ENCODE measurements at places on chromosomes 7 and 10.

GRCh38 chr7:156473476-156474240 lies 166.9 kb upstream of the RNF32 start:
- no peak for DNase-seq

GRCh38 chr10:7550013-7550412 lies 116.8 kb downstream of the ITIH5 start:
- DNase-seq = no peak

GRCh38 chr7:82175319-82175718 lies 268.3 kb downstream of the CACNA2D1 start:
- DNase-seq = no peak

GRCh38 chr7:126150278-126150958 lies 1102.3 kb downstream of the GRM8 start:
- DNase-seq = no peak

GRCh38 chr10:119005362-119006043 lies 24.0 kb upstream of the NANOS1 start:
- DNase-seq = no peak

DNA sequence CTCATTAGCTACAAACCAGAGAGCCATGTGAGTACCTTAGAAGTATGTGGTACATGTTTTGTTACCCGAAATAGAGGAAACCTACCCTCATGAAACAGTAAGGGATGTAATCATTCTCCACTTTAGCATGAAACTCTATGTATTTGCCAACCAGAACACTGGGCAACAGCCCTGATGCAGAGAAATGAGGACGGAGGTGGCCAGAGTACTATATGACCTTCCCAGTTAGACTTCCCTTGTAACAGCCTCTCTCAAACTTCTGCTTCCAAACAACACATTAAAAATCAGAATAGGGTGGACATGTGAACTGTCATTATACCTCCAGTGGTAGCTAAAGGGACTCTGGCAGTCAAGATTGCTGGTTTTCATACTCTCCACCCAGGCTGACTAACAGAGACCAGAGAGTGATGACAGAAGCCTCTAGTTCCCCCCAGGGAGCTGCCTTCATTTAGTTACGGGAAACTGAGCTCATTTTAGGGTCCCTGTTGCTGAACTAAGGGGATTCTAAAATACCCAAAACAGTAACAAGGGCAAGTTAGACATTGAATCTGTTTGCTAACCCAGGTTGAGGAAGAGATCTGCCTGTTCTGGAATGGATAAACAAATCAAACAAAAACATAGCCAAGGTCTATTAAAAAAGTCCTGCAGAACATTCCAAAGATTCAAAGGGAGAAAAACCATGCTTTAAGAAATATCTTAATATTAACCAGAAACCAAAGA lies 83.1 kb downstream of the VPS41 start:
- DNase-seq = no peak

DNA sequence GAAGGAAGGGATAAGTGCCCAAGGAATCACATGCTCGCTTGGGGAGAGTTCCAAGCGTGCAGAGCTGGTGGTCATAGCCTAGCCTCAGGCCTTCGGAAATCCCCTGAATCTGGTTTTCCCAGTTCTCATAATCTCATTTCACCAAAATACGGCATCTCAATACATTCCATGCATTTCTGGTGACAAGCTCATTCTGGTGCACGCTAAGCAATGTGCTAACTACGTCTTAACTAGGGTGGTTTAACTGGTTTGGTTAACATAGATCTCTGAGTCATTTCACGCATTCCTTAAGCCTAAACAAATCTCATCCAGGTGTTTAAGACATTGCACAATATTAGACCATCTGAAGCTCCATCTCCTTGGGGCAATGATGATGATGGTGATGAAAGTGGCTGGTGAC lies 72.9 kb upstream of the STEAP1B start:
- DNase-seq = no peak

DNA sequence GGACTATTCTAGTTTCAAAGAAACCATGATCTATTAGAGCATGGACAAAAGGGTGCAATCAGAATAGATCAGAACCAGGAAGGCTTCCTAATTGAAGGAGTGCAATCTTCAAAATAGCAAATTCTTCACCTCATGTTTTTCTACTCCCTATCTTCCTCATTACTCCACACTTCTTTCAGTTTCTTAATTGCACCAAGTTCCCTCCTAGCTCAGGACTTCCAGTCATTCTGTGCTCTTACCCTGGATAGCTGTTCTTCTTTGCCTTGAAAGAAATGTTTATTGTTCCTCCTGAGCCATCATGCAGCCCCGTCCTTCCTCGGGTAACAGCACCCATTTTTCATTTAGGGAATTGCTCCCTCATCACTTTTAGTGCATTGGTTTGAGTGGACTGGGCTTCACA lies 23.1 kb downstream of the TRPV5 start:
- no peak for DNase-seq

DNA sequence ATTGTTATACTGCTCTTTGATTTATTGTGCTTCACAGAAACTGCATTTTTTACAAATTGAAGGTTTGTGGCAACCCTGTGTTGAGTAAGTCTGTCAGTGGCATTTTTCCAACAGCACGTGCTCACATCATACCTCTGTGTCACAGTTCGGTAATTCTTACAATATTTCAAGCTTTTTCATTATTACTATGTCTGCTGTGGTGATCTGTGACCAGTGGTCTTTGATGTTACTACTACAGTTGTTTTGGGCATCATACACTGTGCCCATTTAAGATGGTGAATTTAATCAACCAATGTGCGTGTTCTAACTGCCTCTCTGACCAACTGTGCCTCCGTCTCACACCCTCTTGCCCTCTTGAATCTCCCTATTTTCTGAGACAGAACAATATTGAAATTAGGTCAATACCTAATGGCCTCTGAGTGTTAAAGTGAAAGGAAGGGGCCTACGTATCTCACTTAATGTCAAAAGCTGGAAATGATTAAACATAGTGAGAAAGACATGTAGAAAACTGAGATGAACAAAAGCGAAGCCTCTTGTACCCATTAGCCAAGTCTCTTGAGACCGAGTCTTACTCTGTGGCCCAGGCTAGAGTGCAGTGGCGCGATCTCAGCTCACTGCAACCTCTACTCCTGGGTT lies 20.2 kb upstream of the ASL start:
- no peak for DNase-seq

DNA sequence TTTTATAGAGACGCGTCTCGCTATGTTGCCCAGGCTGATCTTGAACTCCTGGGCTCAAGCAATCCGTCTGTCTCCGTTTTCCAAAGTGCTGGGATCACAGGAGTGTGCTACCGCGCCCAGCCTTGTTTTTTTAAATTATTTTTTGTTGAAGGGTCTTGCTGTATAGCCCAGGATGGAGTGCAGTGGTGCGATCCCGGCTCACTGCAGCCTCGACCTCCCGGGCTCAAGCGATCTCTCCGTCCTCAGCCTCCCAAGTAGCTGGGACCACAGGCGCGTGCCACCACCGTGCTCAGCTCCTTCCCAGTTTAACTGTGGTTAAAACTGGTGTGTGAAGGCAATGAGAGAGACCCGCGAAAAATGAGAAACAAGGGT lies 11.0 kb upstream of the HNRNPF start:
- DNase-seq = no peak

- DNase-seq = no peak
These were observed 28.2 kb downstream of the COL26A1 start for GRCh38 chr7:101390901-101391301.

DNA sequence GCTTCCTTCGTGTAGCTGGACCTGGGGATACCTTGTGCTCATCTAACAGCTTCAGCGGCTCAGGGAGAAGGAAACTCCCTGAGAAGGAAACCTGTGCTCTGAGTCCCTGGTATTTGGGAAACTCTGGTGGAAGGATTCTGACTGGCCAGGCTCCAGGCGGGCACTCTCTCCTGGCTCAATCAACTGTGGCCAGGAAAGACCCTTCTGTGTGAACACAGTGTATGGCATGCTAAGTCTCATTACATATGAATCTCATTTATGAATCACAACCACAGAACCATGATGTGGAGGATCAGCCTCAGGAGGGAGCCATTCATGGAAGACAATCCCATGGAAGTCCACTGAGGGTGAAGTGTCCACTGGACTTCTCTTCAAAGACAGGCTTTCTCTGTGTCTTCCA lies 20.9 kb downstream of the NPS start:
- DNase-seq = no peak

- DNase-seq = no peak
These were observed 176.4 kb downstream of the TAX1BP1 start for GRCh38 chr7:27916372-27916771.

- DNase-seq = no peak
These were observed 191.5 kb upstream of the CELF2 start for GRCh38 chr10:10826125-10826524.

All from cortex of kidney (tissue), 1 donor.